ENCODE measurements at places on chromosomes 11 and 22.

- DNase-seq, result no peak
These were observed 72.7 kb upstream of the PRDM11 start for GRCh38 chr11:45073685-45074141.

- no peak for DNase-seq
These were observed 167.6 kb downstream of the WT1 start for GRCh38 chr11:32267679-32268187.

DNA sequence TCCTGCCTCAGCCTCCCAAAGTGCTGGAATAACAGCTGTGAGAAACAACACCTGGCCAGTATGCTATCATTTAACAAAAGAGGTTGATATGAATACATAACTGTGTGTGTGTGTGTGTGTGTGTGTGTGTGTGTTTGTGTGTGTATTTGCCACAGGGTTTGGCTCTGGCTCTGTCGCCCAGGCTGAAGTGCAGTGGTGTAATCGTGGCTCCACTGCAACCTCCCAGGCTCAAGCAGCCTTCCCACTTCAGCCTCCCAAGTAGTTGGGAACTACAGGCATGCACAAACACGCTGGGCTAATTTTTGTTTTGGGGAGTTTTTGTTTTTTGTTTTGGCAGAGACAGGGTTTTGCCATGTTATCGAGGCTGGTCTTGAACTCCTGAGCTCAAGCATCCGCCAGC is 4.7 kb downstream of the SPA17 start:
- no peak for DNase-seq

DNA sequence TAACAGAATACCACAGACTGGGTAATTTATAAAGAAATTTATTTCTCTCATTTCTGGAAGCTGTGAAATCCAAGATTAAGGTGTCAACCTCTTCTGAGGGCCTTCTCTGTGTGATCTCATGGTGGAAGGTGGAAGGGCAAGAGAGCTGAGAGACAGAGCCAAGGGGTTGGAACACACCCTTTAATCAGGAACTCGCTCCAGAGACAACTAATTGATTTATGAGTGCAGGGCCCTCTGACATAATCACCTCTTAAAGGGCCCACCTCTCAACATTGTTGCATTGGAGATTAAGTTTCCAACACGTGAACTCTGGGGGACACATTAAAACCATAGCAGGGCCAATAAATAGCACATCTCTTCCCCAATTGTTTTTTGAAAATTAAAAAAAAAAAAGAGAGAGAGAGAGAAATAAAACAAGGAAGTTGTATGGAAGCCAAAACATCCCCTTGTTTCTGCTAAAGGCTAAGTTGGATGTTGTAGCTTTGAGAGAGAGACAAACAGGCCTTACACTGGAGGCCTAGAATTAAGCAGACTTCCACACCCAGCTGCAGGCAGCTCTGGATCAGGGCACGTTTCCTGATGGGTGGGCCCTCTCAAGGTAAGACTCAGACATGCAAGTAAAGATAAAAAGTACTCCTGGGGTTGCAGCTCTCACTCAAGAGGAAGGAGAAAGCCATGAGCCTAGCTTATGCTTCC is 64.1 kb upstream of the BIRC3 start:
- no peak for DNase-seq

GRCh38 chr11:12435264-12435663 is 57.9 kb downstream of the PARVA start:
- DNase-seq, result no peak

DNA sequence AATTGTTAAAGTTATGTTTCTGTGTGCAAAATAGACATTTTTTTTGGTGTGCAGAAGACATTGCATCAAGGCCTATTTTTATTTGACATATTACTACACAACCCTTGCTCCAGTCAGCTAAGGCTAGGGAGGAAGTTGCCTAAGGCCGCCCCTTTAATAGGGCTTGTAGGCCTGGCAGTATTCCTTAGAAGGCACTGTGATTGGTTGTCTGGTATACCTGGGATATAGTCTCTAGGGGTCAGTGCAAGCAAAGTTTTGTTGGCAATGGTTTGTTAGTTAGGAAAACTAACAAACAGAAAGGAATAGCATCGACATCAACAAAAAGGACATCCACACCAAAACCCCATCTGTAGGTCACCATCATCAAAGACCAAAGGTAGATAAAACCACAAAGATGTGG is 16.9 kb downstream of the CCDC15 start:
- DNase-seq, result peak; percentile 52

GRCh38 chr11:1130276-1131032 is 27.3 kb upstream of the MUC5AC start:
- DNase-seq, result no peak

GRCh38 chr11:117572129-117572528 is 224.9 kb downstream of the DSCAML1 start:
- no peak for DNase-seq

DNA sequence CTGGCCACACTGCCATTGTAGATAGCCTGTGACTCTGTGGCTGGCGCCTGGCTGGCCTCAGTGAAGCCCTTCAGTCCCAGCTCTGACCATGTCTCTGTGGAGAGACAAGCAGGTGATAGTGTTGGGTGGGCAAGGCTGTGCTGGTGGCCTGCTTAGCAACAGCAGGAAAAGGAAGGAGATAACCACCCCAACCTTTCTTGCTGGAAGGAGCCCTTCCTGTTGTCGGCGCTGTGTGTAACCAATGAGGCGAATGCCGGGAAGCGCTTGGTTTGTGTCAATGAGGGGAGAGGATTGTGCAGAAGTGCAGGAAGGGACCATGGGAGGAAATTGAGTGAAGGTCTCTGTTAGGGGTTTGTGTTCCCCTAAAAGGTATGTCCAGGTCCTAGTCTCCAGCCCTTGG is 27.3 kb downstream of the PARVB start:
- no peak for DNase-seq

- DNase-seq, result no peak
These were observed 1.5 kb downstream of the CLCF1 start for GRCh38 chr11:67371911-67372320.

- no peak for DNase-seq
These were observed 130.5 kb upstream of the C11orf58 start for GRCh38 chr11:16607675-16608644.

DNA sequence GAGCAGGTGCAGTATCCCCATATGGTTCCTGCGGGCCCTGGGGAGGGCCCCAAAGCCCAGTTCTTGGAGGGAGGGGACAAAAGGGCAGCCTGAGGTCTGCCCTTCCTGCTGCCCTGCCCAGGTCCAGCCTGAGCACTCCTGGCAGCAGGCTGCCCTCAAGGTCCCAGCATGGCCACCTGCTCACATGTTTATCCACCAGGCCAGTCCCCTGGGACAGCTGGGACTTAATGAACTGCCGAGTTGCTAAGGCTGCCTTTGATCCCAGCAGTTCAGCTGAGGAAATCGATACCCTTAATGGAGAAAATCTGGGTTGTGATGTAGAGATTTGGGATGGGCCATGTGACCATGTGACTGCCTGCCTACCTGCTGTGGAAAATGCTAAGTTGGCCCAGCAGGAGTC is 146.2 kb downstream of the TRIM29 start:
- no peak for DNase-seq

- DNase-seq, result no peak
These were observed 18.4 kb downstream of the PARVG start for GRCh38 chr22:44199164-44199563.

DNA sequence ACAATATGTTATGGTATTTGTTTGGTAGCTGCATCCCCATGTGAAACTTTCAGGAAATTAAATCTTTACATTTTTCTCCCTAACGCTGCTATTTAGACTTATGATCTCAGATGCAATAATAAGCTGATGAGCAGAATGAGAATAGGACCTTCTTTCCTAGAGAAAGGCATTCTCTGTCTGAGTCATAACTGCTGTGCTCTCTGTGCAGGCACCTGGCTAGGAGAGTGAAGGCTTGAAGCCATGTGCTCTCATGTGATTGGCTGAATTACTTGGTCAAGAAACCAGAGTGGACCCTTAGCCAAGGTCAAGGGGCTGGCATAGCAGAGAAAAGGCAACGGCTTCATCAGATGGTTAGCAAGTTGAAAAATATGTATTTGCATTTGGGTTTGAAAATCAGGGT is 185.0 kb downstream of the ADAMTS15 start:
- no peak for DNase-seq
